CD4-positive, alpha-beta memory T cell (primary cell): ENCODE measurements at places on chromosomes 7 and 10. TPM values are rescaled to one million over a fixed set of nuclear protein-coding genes. Genes with fewer than 3 reads are reported as not detected.

DNA sequence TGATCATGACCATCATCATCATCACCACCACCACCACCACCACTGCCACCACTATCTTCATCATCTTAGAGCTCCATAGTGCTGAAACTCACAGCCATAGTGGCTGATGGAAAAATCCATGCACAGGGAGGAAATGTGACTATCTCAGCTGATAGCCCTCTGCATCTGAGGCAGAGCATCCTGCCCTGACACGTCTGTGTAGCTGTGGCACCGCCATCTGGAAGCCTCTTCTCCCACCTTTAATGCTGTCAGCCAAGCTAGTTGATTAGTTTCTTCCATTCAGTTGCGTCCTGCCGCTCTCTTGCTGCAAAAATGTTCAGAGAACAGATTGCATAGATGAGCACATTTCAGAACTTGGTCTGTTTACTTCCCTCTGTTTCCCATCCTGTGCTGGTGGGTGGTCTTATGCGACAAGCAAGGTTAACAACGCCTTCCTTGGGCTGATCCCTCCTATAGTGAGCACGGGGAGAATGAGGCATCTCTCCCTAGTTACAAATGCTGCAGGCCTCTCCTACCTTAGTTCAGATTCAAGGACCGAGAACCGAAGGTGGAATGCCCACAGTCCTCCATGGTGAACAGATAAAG, 478.6 kb downstream of the PLXNA4 start:
- DNase-seq, result no peak

DNA sequence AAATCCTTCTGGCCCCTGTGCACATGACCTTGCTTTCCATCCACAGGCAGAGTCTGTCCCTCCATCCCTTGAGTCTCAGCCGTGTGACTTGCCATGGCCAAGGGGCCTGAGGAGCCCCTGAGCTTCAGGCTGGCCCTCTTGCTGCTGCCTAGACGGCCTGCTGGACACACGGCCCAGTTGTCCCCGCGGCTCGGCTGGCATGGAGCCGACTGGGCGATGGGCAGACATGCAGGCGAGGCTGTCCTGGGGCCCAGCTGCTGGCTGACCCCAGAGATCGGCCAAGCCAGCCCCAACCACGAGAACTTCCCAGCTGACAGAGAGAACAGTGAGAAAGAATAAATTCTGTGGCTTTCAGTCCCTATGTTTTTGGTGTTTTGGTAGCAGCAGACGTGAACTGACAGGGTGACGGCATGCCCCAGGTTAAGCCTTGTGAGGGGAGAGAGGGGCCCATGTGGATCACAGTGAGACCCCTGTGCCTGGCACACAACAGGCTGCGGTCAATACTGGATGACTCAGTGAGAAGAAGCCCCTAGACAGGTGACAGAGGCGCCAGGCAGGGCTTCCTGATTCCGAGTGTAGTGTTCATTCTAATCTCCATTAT, 11.7 kb downstream of the PRKAG2 start:
- no peak for DNase-seq

DNA sequence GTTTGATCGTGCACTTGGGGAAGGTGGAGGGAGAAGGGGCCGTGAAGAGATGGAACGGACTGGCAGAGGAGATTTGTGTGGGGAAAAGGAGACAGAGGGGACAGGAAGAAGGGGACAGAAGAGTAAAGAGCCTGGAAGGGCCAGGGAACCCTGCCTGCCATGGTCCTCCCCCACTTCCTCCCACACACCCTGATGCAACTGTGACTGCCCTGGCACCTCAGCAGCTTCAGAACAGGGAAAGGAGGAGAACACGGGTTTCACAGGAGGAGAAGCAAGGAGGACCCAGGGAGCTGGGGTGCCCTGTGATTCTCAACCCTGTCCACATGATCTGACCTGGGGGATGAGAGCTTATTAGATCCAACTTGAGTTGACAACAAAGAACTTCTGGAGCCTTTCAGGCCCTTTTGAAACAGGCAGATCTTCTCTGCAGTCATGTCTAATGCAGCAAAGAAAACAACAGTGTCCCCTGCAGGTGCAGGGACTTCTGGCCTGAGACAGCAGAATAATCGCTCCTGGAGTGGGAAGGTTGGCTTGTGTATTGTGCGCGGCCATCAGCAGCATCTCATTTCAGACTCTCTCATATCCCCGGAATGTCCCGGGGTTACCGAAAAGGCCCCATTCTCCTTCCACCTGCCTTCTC, 421.6 kb downstream of the PAXIP1 start:
- DNase-seq, result no peak

LGI1 gene
- total RNA-seq, result not detected

DNA sequence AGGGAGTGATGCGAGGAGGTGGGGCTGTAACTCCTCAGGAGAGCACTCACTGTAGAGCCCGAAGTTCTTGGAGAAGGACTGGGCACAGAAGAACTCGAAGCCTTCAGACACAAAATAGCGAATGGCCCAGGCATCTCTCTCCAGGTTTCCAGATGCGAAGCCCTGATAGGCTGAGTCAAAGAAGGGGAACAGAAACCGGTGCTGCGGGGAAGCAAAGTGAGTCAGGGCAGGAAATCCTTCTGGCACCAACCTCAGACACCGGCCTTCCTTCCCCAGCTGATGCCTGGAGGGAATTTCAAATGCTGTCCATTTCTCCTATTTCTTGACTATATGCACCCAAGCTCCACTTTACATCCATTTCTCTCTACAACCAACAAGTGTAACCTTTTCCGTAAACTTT, 26.8 kb downstream of the GOT1 start:
- DNase-seq, result no peak

GRCh38 chr10:128043259-128044045, 82.8 kb downstream of the MKI67 start:
- DNase-seq, result no peak

- DNase-seq, result no peak
Observed at GRCh38 chr10:132724446-132724845, 61.5 kb downstream of the NKX6-2 start.

DNA sequence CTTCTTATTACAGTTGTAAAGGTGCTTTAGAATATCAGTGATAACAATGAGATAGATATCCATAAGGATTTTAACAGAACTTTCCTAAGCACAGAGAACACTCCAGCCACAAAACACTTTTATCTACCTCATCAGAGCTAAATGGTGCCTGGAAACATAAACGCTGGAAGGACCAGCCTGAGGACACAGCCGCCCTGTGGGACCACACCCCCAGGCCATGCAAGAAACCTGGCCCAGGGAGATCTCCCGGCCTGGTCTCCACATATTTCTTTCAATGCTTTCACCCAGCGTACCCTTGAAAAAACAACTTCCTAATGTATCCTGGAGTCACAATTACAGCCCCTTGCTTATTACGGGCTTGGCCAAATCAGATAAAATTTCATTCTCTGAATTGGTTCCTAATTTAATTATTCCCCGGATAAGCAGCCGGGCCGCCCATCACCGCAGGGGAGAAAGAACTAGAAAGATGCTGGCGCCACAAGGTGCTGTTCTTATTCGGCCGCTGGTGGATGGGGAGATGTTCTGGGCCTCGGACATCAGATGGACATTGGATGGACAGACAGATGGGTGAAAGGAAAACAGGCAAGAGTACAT, 11.8 kb downstream of the CHST15 start:
- no peak for DNase-seq

PAX4 gene
- not detected for total RNA-seq

ORC5 gene
- total RNA-seq, result 31.2 TPM

GPR37 gene
- total RNA-seq, result not detected

GRCh38 chr7:155259866-155260497, 37.7 kb upstream of the INSIG1 start:
- DNase-seq, result no peak

BLVRA gene
- 18.1 TPM for total RNA-seq

DNA sequence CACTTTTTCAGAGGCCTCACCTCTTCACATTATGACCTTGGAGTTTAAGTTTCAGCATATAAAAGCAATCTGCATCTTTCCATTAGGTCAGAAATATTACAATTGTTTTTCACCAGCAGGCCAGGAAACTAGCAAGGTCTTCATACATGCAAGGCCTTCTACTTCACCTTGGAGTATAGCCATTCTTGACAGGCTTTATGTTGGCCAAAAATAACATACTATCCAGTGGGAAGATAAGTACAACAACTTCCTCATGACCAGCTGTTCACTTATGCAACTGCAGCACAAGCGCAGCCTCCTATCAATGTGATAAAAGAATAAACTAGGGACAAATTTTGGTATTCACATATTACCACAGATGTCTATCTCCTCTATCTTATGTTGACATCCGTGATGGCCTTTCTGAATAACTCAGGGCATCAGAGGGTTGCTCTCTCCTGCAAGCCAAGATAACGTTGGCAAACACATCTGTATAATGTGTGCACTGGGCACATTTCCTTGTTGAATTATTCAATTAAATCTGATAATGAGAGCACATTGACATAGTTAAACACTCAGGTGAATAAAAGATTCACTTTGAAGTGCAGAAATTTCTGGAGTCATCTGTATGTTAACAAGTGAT, 239.8 kb downstream of the FZD1 start:
- no peak for DNase-seq

ASAH2 gene
- 2.6 TPM for total RNA-seq

GRCh38 chr10:118925404-118926071, 104.0 kb upstream of the NANOS1 start:
- DNase-seq, result no peak

PTF1A gene
- total RNA-seq, result not detected

DNA sequence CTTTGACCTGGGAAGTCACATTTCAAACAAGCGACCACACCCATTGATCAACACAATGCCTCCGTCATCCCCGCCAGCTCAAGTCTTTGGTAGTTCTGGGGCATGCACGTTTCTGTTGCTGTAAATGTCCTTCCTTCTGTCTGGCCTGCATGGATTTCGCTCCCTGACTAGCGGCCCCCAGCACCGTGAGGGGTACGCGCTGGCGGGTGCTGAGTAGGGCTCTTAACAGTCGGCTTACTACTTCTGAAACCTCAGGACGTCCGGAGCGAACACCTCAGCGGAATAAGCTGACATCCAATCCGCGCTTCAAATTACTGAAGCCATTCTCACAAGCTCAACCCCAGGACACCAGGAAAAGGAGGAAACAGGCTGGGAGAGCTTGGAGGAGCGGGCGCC, 505 bp downstream of the NUDCD3 start:
- peak; percentile 63 for DNase-seq

- DNase-seq, result no peak
Observed at GRCh38 chr7:110010359-110010758, 1080.6 kb upstream of the LRRN3 start.

MKI67 gene
- total RNA-seq, result 0.17 TPM

GRCh38 chr7:11609096-11609670, 222.8 kb downstream of the THSD7A start:
- DNase-seq, result no peak

DNA sequence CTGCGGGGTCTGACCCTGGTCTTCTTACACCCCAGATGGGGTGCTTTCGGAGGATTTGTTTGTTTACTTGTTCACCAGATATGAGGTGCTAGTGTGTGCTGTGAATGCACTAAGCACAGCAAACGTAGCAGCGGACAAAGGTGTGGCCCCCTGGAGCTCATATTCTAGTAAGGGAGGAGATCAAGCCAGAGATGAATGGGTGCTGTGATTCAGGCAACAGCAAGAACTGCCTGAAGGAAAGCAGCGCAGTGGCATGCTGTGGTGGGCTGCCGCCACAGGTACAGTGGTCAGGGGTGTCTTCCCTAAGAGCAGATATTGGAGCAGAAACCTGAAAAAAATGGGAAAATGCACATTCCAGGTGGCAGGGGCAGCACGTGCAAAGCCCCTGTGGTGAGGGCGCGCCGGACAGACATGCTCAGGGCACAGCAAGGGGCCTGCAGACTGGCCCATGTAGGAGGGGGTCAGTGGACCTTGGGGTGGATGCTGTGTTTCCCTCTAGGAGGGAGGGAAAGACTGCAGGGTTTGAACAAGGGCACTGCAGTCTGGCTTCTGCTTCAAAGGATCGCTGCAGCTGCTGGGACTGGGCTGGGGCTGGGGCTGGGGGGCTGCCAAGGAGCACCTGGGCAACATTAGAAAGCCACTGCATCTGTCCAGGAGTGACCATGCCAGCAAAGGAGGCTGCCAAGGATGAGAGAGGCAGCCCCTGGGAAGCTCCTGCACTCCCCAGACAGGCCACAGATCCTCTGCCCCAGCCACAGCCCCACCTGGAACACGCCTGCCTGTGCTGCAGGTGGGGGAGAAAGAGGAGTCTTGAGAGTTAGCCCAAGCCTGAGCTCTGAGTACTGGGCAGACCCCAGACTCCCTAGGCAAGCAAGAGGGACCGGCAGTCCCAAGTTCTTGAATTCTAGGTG, 927 bp upstream of the DEPP1 start:
- no peak for DNase-seq
